Esophagus mucosa (tissue), 1 donor: ENCODE measurements at places on chromosomes 1 and 21. TPM values are rescaled to one million over a fixed set of nuclear protein-coding genes. Genes with fewer than 3 reads are reported as not detected.

Gene PKN2
- total RNA-seq, result 34.5 TPM

Gene NGF
- 0.52 TPM for total RNA-seq

Gene SLC6A17
- 0.28 TPM for total RNA-seq

DNA sequence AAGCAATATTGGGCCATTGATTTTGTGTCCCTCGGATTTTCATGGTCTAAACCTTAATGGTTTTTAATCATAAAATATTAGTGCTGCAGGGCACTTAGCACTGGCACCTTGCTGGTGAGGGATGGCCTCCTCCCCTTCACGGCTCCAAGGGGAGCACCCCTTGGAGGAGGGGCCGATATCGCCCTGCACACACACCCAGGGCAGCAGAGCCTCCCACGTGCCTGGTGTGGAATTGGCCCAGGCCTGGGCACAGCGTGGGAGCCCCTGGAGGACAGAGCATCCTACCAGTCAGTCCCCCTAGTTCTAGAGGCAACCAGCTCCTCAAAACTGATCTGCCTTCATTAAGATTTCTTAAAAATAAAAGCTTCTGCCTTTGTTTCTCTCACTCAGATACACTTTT is 90.7 kb upstream of the CSF3R start:
- ATAC-seq, result no peak

DNA sequence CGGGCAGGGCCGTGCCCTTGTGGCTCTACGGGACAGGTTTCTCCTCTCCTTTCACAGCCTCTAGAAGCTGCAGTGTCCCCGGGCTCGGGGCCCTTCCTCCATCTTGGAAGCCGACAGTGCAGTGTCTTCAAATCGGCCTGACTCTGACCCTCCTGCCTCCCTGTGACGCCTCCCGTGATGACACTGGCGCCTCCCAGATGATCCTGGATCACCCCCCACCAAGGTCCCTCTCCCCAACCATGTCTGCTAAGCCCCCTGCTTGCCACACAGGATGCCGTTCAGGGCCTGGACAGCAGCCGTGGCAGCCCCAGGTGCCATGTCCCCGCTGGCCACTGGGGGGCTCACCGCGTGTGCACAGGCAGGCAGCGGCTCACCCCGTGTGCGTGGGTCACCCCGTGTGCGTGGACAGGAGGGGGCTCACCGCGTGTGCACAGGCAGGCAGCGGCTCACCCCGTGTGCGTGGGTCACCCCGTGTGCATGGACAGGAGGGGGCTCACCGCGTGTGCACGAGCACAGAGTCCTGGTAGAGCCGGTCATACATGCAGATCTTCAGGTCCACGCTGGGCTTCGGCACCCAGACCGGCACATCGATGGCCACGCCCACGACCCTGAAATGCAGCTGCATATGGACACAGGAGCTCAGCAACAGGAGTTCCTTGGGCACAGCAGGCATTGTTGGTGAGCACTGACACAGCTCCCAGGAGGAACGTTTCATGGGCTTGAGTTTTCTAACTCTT is 24.9 kb upstream of the TMEM52 start:
- peak; percentile 72 for ATAC-seq

DNA sequence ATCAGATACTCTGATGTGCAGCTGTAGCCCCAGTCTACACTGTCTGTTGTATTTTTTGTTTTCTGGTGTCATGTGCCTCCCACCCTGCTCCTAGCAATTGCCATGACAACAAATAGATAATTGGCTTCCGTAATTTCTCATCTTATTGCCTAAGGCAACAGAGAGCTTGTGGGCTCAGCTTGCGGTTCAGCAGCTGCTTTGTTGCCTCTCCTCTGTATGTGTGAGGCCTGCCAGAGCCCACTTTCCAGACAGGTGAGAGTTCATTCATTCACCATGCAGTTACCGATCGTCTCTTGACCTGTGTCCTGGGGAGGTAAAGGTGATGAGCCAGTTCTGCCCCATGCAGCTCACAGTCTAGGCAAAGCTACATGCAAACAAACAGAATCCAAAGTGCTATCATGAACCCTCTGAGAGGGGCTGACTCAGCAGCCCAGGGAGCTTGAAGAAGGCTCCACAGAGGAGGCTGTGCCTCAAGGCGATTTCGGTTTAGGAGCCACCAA is 11.9 kb downstream of the LGALS8 start:
- ATAC-seq, result no peak

DNA sequence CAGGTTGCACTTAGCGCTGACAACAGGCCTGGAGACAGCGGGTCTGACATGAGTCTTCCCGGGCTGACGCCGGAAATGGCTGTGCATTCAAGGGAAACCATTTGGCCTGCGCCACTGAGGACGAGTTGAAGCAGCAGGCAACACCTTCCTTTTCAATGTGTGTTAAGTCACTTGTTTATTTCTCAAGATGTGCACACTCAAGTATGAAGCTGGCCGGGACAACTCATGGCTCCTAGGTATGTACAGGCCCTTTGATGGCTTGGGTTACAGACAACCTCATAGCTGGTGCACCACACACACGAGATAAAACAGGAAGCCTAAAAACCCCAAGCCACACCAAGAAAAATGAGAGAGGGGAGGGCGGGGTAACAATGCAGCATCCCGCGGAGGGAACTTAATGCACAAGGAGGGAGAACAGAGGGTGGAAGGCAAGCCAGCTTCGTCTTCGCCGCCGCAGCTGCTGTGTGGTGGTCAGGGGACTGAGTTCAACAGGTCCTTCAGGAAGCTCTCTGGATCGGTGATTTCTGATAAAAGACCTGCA is 118.0 kb upstream of the IFFO2 start:
- ATAC-seq, result peak; percentile 16
